ENCODE measurements at places on chromosomes 2 and 18. TPM values are rescaled to one million over a fixed set of nuclear protein-coding genes. Genes with fewer than 3 reads are reported as not detected.

CNGA3 gene
- 0.29 TPM for total RNA-seq

EFR3B gene
- 0.88 TPM for total RNA-seq

DNA sequence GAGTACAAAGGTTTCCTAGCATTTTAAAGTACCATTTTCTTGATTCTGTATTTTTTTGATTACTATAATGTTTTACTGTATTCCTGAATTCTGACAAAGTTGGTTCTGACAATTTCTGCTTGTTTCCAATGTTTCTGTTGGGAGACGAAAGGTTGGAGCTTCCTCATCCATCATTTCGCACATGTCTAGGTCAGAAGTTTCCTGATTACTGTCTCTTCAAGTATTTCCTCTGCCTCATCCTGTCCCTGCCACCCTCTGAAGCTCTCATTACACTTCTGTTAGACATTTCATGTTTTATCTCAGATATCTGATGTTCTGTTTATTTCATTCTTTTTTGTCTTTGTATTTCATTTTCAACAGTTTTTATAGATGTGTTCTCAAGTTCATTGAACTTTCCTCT, 895.8 kb downstream of the TSN start:
- DNase-seq, result no peak

DNA sequence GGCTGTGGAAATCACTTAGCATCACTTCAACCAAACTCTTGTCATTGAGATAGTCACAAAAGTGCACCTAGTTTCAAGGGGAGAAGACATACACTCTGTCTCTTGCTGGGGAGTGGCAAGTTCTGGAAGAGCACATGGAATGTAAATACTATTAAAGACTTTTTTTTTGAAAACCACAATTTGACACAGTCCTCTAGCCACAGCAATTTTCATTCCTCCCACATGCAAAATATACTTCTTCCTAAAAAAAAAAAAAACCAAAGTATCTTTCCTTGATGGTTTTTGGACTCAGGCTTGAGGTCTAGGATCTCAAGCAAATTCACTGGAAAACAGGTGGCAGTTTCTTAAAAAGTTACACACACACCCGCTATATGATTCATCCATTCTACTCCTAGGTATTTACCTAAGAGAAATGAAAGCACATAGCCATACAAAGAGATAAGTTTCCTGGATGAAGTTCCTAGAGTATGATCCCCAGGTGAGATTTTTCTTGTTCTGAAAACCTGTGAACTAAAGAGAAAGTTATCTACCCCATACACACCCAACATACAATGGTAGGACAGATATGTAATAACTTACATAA, 295.8 kb downstream of the SP3 start:
- no peak for DNase-seq

GRCh38 chr2:6545336-6545735, 320.4 kb downstream of the CMPK2 start:
- DNase-seq, result no peak

DNA sequence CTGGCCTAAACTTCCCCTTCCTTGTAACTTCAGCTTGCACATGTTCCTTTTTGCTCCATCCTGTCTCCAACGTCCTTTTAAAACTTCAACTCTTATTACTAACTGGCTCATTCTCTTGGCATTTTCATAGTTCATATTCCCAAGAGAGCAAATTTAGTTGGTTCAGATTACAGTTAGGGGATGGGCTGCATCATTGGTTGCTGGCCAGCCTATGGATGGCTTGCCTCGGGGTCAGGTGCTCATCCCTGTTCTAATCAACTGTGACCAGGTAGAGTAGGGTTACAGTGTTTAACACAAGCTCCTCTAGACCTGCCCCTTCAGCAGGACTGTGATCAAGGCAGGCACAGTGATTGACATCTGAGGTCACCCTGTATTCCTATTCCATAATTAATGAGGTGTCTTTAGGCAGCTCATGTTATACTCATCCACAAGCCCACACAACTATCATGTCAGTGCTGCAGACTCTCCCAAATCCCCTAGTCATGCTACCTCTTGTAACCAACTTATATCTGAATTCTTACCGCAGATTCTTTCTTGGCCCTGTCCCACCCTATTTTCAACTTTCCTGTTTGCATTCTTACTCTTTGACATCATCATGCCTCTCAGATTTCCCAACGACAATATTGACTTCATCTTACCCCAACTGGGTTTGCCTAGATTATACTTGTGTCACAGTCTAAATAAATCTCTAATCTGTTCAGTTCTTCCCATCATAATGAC, 293.3 kb downstream of the MTX2 start:
- DNase-seq, result peak; percentile 80
